Activated CD4-positive, alpha-beta T cell treated with anti-CD3 and anti-CD28 coated beads for 24 hours (primary cell): ENCODE measurements at places on chromosomes 7 and 10.

GRCh38 chr10:95646160-95646559, 10.4 kb downstream of the ALDH18A1 start:
- no peak for DNase-seq

DNA sequence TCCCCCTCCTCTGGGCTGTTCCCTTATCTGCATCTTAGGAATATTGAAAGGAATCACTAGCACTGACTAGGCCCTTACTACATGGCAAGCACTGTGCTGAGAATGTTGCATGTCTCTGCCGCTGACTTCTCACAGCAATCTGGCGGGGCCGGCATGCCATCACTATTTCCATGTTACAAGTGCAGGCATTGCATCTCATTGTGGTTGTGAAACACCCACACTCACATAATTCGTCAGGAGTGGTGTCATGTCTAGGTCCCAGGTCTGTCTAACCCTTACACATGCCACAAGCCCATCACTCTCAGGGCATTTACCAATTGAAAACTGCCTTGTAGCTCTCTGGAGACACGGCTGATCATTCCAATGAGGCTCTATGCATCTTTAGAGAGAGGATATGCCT, 8.5 kb upstream of the IL2RA start:
- peak; percentile 71 for DNase-seq

DNA sequence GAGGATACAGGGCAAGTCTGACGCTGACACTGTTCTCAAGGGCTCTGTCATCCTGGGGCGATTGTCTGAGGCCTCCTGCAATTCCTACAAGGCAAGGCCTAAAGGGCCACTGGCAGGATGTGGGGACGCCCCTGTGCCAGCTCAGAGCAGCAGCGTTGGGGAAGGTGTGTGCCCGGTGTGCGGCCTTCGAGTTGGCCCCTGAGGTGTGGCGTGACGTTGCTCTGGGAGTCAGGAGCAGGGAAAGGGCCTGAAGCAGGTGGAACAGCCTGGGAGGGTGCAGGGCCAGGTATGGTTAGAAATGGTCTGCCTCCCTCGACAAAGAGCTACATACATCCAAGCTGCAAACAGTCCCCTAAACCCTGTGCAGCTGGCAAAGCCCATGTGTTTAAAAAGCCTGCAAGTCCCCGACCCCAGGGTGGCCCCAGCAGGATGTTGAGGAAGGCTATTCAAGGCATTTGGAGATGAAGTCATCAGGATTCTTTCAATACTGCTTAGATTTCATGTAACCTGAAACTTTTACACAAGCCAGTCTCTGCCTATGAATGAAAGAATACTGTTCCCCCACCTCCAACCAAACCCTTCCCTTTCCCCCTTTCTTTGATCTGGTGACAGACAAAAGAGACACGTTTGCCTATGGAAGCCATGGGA, 142.5 kb upstream of the TNS3 start:
- DNase-seq, result no peak

DNA sequence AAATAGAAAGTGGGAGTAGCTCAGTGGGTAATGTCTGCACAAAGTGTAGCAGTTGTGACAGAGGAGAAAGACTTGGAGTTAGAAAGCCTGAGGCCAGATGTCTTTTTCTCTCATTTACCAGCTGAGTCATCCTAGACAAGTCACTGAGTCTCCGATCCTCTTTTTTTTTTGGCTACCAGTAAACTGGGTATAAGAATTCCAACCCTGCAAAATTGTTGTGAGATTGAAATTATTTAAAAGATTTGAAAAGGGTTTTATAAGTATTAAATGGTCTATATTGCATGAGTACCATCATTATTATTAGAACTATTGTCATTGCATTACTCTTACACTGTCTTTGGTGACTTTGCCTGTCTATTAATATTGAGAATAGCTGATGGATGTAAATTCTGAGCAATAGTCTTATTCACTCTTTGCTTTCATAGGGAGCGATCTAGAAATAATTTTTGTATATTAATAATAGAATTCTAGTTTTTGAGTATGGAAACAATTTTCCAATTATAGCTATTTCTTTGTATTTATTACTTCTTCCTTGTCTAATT, 74.0 kb downstream of the ARID5B start:
- no peak for DNase-seq

DNA sequence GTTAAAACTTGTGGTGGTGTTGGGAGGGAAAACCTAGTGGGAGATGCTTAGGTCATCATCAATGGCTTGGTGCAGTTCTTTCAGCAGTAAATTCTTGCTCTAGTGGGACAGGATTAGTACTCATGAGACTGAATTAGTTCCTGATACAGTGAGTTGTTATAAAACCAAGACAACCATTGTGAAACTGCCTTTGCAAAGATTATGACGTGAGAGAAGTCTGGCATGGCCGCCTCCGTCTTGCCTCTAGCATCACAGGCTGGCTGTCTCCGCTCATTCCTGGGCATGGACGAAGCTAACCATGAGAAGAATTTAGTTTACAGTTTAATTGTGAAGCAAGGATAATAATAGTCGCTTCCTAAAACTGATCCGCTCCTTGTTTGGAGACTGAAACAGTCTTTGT, 186.4 kb downstream of the KIF20B start:
- no peak for DNase-seq

- DNase-seq, result no peak
Observed at GRCh38 chr7:27158436-27159265, 2.2 kb upstream of the HOXA7 start.

- no peak for DNase-seq
Observed at GRCh38 chr7:69147631-69148030, 450.6 kb upstream of the AUTS2 start.

- DNase-seq, result peak; percentile 69
Observed at GRCh38 chr10:125048094-125048864, 106.4 kb downstream of the ZRANB1 start.

DNA sequence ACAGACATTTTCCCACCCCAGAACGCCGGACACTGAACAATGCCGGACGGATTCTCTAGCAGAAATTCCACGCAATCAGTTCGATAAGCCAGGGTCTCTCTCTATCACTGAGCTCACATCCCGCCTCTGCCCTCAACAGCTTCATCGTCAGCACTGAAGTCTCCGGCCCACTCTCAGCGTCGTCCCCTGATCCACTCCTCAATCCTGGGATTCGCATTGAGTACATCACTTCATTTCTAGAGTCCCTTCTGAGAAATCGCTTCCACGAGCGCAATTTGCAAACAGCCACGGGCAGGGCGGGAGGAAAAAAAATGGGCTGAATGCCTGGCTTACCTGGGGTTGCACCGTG, 365 bp downstream of the YME1L1 start:
- DNase-seq, result no peak

DNA sequence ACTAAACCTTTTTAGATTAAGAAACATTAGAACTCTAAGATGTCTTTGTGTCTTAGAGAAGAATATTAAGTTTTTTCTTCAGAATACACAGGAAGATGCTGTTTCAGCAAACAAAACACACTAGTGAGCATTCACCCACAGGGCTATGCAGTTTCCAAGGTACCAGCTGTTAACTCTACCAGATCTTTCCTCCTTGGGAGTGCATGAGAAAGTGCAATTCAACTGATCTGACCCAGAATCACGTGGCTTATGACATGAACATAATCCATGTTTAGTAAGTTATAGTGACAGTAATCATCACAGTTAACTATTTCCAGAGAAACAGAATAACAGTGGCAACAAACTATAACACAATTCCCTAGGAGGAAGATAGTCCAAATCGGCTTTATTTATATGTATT, 270.7 kb downstream of the CACNA2D1 start:
- no peak for DNase-seq

GRCh38 chr7:54831046-54831643, 72.1 kb upstream of the SEC61G start:
- no peak for DNase-seq

DNA sequence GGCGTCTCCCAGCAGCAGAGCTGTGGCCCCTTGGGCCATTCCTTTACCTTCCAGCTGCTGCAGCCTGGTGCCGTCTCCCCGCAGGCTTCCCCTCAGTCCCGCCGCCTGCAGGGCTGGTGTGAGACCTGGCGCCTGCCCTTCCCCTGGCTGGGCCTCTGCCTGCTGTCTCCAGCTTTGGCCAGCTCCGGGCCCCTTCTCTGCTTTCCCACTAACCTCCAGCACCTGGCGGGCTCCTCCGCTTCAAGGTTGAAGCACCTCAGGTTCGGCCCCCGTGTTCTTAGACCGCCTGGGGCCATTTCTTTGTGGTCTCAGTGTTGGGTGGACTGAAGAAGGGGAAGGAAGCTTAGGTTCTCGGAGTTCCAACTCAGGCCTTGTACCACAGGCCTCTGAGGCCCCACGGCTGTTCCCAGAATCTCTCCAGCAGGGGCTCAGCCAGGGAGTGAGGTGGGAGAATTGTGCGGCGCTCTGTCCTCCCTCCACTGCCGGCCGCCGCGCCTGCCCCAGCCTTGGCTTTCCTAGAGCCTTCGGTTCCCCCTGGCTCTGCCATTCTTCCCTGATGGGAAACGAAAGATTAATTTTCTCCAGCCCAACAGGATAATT, 30.3 kb downstream of the GBX1 start:
- DNase-seq, result no peak

DNA sequence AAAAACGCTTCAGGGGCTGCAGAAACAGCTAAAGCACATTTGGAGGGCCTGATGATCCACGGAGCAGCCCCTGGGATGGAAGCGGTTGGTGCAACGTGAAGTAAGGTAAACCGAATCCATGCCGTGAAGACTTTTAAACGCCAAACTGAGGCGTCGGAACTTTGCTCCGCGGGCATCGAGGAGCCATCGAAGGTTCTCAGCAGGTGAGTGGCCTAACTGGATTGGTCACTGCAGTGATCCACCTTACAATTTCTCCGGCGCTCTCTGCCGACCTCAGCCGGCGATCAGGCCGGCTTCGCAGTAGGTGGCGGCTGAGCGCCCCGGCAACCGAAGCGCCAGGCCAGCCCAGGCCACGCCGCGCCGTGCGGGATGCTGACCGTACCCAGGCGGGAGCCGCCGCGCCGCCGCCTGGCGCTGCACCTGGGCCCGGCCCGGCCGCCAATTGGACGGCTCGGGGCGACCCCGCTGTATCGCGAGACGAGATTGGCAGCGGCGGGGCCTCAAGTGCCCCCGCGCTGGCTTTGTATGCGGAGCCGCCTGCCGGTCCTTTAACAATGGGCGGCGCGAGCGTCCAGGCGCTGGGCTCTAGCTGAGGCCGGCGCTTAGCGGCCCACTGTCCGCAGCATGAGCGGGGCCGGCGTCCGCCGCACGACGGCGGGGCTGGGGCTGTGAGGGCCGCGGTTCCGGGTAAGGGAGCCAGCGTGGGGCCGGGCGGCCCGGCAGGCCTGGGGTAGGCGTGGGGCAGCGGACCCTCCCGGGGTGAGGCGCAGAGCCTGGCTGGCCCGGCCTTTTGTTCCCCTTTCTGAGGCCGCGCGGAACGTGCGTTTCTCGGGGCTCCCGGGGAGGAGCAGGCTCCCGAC, at the start of gene CCNJ:
TSS of gene CCNJ (plus strand) at position 551 of the 860 bp plus-strand sequence. CDS start 811 bp downstream, outside the sequence.
- DNase-seq, result peak; percentile 74

DNA sequence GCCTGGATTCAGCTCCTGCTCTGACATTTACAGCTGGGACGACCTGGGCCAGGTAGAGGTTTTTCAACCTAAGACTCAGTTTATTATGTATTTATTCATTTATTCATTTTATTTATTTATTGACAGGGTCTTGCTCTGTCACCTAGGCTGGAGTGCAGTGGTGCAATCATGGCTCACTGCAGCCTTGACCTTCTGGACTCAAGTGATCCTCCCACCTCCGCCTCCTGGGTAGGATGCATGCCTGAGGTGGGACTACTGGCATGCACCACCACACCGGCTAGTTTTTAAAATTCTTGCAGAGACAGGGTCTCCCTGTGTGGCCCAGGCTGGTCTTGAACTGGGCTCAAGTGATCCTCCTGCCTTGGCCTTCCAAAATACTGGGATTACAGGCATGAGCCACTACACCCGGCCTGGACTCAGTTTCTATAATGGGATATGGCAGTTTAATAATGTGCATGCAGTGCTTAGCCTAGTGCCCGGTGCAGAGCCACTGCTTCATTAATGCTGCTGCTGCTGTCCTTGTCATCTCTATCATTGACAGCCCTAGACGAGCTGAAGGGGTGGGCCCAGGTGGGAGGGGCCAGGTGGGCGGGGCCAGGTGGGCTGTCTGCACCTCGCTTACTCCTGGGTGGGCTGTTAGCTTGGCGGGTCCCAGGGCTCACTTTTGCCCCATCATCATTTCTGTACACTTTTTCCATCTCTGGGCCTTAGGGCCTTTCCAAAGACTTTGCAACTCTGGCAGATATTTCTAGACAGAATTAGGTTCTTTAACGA, 92.6 kb downstream of the LHPP start:
- no peak for DNase-seq

DNA sequence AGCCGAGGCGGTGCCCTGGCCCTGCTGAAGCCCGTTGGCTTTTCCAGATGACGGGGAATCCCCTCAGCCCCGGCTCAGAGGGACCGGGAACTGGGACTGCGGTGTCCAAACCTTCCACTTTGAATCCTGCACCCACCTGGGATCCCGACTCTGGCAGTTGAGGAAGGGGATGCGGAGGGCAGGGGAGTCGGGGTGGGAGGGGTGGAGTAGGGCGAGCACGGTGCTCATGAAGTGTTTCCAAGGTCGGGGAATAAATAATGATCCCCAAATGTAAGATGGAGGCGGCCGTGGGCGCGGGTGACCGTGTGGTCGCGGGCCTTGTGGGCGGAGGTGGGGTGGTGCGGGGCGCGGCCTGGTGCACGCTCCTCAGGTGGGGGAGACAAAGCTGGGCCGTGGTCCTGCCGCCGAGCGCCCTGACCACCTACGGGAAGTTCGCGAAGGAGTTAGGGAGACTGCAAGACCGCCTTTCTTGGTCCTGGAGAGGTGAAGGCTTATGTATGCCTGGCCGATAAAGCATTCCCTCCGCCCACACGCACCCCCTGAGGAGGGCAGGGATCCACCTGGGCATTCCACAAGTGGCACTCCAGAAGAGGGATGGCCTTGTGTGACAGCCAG, 1.4 kb downstream of the MTURN start:
- DNase-seq, result no peak

DNA sequence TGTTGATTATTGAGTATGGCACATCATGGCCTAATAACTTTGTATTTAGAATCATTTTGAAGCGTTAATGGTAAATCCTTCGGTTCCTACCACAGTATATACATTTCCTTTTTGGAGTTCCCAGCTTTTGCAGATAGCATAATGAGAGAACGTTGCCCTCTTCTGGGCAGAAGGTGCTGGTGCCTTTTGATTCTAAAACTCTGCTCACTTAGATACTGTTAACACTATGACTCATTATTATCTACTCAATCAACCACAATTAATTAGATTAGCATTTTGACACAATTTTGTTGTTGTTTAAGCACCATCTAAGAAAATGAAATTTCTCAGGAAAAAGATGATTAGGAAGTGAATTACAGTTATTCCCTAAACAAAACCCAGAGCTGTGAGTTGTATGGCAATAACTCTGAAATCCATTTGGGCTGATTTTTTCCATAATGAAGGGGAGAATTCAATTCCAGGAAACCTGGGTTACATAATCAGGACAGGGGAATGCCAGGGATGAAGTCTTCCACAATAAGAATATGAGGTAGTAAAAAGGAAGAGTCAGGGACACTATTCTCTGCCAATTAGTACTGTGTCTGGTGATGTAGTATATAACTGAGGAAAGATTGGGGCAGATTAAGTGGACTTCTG, 11.5 kb upstream of the DLD start:
- no peak for DNase-seq

DNA sequence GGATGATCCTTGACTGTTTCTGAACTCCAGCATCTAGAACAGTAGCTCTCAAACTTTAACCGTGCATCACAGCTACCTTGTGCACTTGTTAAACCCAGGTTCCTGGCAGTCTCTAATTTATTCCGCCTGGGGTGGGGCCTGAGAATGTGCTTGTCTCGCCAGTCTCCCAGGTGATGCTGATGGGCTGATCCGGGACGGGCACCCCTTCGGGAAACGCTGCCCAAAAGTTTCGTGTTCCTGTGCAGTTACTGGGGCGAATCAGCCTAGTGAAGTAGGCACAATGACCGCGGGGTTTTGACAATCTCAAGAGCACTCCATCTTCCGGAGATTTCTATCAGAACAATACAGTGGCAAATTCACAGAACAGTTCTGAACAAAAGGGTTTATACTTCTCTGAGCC, 29.9 kb downstream of the ADCYAP1R1 start:
- no peak for DNase-seq
